ENCODE measurements at places on chromosomes 4 and X. TPM values are rescaled to one million over a fixed set of nuclear protein-coding genes. Genes with fewer than 3 reads are reported as not detected.

NALF2 gene
- not detected for total RNA-seq

TCEAL9 gene
- 72.4 TPM for total RNA-seq

FRMD7 gene
- not detected for total RNA-seq

GC gene
- not detected for total RNA-seq

HTN3 gene
- total RNA-seq = not detected

BMP2K gene
- total RNA-seq = 100 TPM

SLC25A43 gene
- 28.1 TPM for total RNA-seq

GALNTL6 gene
- total RNA-seq = not detected

USP17L24 gene
- not detected for total RNA-seq

STOX2 gene
- total RNA-seq = 2.1 TPM

GPAT3 gene
- 37.5 TPM for total RNA-seq

COL4A5 gene
- 6.8 TPM for total RNA-seq

DGKK gene
- not detected for total RNA-seq

RAB40AL gene
- not detected for total RNA-seq

PPP1R2C gene
- total RNA-seq = not detected

FGFR3 gene
- total RNA-seq = 0.22 TPM

RBMXL3 gene
- not detected for total RNA-seq
